NCI-H1417 treated with DMSO at 0.1 percent for 48 hours (cell line): ENCODE measurements at places on chromosomes 5 and 9.

DNA sequence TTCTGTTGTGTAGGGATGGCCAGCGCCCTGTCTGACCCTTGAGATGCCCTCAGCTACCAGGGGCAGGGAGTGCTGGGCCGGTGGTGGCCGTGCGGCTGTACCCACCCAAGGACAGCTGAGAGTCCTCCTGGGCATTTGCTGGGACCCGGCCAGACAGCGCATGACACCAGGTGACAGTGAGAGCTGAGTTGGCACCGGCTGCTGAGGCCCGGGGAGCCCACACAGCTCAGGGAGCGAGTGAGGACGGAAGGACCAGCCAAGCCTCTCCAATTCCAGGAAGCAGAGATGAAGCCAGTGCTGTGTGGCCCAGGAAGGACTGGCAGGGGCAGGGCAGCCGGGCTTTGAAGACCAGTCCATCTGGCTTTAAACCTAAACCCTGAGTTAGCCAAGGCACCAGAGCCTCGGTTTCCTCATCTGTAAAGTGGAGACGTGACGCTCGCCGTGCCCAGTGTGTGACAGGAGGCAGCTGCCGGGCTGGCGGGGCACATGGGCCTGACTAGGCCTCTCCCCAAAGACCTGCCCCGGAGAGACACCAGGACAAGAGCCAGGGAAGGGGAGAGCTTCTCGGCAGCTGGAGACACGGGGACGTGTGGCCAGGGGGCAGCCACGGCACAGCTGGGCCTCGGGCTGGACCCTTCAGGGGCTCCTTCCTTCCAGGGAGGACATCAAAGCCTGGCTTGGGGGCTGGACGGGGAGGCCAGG, 3.0 kb upstream of the AGPAT2 start:
- DNase-seq = no peak

GRCh38 chr5:123807177-123807945, 295.4 kb downstream of the CSNK1G3 start:
- peak; percentile 45 for DNase-seq

DNA sequence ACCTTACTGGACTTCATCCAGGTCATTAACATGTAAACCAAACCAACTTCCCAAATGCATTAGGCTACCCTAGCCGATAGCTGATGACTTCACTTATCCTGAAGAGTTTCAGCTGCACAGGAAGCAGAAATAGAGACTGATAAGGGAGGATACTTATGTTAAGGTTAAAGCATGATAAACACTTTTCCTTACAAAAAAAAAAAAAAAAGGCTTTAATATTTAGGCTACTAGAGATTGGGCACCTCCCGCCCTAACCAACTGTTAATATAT, 1.6 kb upstream of the MEF2C start:
- DNase-seq = no peak

- no peak for DNase-seq
Observed at GRCh38 chr5:96716716-96717115, 54.5 kb downstream of the CAST start.

- DNase-seq = no peak
Observed at GRCh38 chr5:61431923-61432620, 100.0 kb downstream of the ZSWIM6 start.

DNA sequence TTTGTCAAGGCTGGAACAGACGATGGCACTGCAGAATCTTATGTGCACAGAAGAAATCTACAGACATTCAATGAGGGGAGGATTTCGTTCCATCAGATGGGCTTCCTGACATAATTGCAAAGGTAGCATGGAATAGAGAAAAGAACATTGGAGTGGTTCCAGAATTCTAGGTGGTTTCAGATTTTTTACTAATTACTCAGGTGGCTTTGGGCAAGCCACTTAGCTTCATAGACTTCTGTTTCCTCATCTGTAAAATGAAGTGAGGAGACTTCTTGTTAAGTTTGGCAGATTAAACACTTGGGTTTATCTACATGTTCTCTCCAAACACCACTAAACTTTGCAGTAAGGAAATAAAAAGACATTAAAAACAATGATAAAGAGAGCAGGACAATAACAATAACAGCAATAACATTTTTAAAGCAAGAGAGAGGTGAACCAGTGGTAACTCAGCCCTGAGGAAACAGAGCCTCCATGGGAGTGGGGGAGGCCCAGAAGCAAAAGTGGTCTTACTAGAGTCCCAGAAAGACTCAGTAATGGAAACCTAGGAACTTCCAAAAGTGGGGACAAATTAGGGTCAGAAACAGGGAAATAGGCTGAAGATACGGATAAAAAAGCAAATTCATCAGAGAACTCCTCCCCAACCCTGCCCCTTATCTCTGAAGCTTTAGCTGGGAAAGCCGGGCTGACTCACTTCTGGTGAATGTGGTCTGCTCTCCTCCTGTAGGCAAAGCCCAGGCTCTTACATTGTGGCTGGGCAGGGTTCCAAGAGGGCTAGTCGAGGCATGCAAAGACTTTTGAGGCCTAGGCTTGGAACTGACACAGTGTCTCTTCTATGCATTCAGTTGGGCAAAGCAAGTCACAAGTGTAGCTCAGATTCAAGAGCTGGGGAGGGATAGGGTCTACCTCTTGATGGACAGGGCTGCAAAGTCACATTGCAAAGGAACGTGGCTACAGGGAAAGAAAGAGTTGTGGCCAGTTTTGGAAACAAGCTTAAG, 11.8 kb upstream of the ACTBL2 start:
- no peak for DNase-seq

GRCh38 chr9:2574203-2574602, 47.4 kb upstream of the VLDLR start:
- no peak for DNase-seq

DNA sequence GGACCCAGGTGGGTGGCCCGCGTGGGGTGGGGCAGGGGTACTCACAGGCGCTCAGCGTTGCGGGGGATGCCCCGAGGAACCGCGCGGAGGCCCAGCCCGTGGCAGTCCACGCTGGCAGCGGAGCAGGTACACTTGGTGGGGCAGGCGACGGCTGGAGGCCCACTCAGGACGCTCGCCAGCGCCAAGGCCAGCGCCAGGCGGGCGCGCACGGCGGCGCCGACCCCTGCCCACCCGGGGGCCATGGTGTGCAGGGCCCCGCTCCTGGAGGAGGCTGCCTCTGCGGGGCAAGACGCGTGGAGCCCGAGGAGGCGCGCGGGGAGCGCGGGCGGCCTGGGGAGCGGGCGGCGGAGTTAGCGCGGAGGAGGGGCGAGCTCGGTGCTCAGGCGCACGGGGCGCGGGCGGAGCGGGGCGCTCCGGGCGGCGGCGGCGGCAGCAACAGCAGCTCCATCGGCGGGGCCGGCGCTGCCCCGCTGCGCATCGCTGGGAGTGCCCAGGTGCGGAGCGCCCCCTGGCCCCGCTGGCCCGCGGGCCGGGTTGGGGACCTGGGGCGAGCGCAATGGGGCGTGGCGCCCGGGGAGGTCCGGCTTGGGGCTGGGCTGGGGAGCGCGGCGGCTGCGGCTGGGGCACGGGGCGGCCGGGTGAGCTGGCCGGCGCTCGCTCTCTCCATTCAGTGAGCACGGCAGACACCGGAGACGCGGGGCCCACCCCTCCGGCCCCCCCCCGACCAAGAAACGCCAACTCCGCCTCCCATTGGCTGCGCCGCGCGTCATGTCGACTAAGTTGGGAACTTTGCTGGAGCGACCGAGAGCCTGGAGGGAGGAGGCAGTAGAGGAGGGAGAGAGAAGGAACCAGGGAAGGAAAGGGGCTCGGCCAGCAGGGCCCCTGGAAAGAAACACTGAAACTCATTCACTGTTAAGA, at the start of gene SLIT3:
Gene SLIT3 (minus strand): TSS at position 672 of the 918 bp plus-strand sequence. CDS start 430 bp downstream, at position 242.
- no peak for DNase-seq

DNA sequence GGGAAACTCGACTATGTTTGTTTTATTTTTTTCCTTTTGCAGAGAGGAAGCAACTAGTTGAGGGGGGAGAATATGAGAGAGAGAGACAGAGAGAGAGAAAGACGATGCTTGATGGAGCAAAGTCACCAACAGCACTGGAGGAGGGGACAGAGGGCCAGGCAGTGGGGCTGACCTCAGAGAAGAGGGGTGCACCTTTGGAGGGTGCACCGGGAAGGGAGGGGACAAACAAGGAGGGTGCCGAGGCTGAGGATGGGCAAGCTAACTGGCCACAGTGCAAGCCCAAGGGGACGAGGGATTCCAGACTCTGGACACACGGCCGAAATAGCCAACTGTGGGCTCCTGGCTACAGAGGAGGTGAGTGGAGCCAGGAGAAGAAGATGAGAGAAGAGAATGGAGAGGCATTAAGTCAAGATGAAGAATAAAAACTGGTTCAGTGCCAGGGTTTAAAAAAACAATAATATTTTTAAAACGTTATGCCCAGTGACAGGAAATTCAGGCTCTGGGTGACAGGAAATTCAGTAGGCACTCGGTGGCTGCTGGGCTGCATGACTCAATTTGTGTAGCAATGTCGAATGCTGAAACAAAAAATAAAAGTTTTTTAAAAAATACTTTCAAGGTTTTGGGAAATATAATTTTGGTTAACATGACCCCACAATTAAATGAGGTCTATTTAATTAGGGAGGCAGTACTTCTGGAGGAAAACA, 13.3 kb upstream of the GLRX start:
- DNase-seq = no peak

DNA sequence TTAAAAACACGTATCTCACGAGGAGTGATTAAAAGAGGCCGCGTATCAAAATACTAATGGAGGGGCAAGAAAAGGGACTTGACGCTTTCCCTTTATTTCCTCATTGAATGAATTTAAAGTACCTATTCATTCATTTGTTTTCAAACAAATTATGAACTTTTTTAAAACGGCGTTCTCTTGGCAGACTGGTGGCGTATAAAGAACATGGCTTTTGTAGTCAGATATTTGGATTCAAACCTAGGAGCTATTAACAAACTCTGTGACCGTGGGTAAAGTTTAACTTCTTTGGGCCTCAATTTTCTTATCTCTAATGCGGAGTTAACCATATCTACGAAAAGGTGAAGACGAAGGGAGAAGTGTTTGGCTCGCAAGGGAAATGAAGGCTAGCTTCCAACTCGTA, 876 bp downstream of the CAAP1 start:
- no peak for DNase-seq

GRCh38 chr5:10479154-10479721, 37.6 kb downstream of the ROPN1L start:
- DNase-seq = no peak

DNA sequence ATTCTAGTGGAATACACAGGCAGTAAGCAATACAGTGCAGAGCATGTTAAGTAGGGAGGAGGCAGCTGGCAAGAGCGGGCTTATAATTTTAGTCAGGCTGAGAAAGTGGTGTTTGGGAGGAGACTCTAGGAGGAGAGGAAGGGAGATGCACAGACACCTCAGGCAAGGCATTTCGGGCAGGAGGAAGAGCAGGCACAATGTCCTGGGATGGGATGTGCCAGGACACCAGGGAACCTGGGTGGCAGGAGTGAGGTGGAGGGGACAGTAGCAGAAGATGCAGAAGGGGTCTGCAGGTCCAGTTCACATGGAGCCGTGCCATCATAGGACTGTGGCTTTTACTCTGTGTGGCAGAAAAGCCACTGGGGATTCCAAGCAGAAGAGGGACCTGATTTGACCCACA, 143.7 kb upstream of the FSTL4 start:
- no peak for DNase-seq

- no peak for DNase-seq
Observed at GRCh38 chr9:37029776-37030610, 4.1 kb downstream of the PAX5 start.

DNA sequence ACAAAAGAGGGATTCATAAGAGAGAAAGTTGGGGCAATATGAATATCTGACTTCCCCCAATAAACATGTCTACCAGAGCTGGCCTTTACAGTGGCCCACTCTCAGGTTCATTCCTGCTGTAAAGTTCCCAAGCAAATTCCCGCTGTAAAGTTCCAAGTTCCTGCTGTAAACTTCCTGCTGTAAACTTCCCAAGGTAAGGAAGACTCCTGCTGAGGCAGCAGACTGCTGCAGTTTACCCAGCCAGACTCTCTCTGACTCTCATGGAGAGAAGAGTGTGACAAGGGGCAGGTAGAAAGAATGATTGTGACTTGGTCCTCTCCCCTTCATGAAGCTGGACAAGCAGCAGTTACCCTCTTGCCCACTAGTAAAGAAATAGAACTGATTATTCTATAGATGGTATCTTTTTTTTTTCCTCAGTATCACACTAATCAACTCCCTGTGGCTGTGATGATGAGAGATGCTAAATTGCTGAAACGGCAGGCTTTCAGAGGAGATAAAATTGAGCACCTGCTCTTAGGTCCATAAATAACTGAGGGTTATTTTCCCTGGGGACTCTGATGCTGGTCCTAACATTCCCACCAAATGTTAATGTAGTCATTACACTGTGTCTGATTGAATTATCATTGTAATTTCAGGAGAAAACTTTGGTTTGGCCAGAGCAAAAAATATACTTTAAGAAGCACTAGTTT, 220.4 kb downstream of the PARP8 start:
- DNase-seq = peak; percentile 10

GRCh38 chr9:133427658-133428348, 5.6 kb downstream of the ADAMTS13 start:
- DNase-seq = no peak

GRCh38 chr5:177553671-177554429, 513 bp downstream of the FAM193B start:
- DNase-seq = no peak

- no peak for DNase-seq
Observed at GRCh38 chr5:154761046-154761736, 6.0 kb downstream of the LARP1 start.

- no peak for DNase-seq
Observed at GRCh38 chr9:91177661-91178280, 183.9 kb downstream of the AUH start.

- DNase-seq = no peak
Observed at GRCh38 chr5:113022661-113023060, 46.1 kb downstream of the DCP2 start.

- DNase-seq = no peak
Observed at GRCh38 chr5:96957254-96958049, 21.6 kb downstream of the LNPEP start.

- DNase-seq = no peak
Observed at GRCh38 chr5:168779333-168779732, 200.2 kb upstream of the PANK3 start.

DNA sequence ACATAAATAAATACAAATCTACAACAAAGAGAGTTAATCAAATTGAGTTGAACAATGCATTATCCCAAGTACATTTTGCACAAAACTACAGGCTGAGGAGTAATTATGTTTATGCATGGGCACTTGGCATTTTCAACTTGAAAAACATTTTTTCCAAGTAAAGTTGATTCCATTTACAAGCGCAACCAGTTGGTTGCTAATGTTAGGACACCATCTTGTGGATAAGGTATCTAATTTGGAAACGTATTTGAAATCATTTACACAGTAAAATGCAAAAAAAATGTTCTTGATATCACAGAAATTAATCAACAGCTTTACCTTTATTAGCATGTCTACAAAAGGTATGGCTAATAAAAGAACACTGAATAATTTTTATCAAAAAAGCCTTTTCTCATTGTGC, 18.8 kb downstream of the FTMT start:
- DNase-seq = no peak

GRCh38 chr5:91225848-91226686, 157.1 kb downstream of the ARRDC3 start:
- no peak for DNase-seq

- no peak for DNase-seq
Observed at GRCh38 chr5:150066901-150067396, 19.4 kb downstream of the CSF1R start.

- no peak for DNase-seq
Observed at GRCh38 chr5:156181656-156182055, 145.3 kb upstream of the SGCD start.
